ENCODE measurements at places on chromosomes 2 and 18. TPM values are rescaled to one million over a fixed set of nuclear protein-coding genes. Genes with fewer than 3 reads are reported as not detected.

Gene UGT1A6
- not detected for total RNA-seq

DNA sequence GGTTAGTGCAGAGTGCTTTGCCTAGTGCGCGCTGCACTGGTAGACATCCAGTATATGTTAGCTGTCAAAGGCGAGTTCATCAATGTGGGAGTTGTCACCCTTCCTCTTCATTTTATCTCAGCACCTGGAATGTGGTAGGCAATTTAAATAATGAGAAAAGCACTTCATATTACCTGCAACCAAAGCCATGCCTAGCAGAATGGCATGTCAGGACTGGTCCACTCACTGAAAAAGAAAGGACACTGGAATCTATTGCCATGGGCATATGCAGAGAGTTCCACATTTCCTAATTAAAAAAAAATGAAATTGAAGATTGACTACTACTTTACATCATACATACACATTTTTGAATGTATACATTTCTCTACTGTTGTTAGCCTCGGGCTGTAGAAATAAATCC is 139.6 kb downstream of the PAX3 start:
- peaks cover 4% of the 10 kb centered on the region for H3K4me1 ChIP-seq
- H3K27me3 ChIP-seq, result no peaks in the 10 kb centered on the region
- no peak overlapping the region for H3K4me3 ChIP-seq
- H3K27ac ChIP-seq, result no peak overlapping the region

DNA sequence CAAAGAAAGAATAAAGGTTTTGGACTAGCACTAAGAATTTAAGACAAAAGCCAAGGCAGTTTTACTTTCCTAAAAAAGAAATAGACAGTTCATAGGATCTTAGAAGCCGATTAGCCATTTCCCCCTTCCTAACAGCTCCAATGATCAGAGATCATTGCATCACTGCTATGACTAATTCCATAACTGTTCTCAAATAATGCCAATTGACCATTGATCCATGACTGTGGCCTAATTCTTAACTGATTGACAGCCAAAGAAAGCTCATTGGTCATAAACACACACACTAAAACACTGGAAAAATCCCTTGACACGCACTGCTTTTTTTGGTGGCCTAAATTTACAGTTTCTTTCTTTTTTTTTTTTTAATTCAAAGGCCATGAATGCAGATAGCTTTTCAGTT is 345.0 kb upstream of the ACVR2A start:
- H3K27ac ChIP-seq, result no peak overlapping the region
- no peak for DNase-seq
- no peak overlapping the region for H3K4me3 ChIP-seq
- H3K27me3 ChIP-seq, result no peaks in the 10 kb centered on the region
- peaks cover 5% of the 10 kb centered on the region for H3K4me1 ChIP-seq

DNA sequence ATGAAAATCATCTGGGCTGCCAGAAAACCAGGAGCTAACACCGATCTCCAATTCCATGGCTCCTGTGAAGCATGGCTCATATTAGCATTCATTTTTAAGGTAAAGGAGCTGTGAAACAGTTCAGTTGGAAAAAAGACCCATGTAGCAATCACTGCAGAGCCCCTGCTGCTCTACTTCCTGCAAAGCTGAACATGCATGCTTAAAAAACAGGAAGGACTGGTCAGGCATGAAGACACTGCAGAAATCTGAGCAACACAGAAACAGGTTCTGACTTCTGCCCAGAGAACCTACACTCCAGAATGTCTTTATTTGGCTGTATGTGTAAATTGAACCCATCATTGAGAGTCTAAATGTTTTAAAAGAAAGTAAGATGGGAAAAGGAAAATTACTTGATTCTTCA is 950.6 kb downstream of the DCDC2C start:
- no peaks in the 10 kb centered on the region for H3K36me3 ChIP-seq
- no peaks in the 10 kb centered on the region for H3K4me1 ChIP-seq
- H3K4me3 ChIP-seq, result no peak overlapping the region
- H3K27me3 ChIP-seq, result no peaks in the 10 kb centered on the region
- DNase-seq, result no peak

GRCh38 chr2:66344087-66344663 is 90.8 kb upstream of the MEIS1 start:
- no peak overlapping the region for H3K27ac ChIP-seq
- no peak overlapping the region for H3K4me3 ChIP-seq
- H3K4me1 ChIP-seq, result no peaks in the 10 kb centered on the region
- DNase-seq, result no peak
- no peaks in the 10 kb centered on the region for H3K36me3 ChIP-seq

Gene RAX
- total RNA-seq, result not detected

GRCh38 chr2:85421260-85422071 is 3.0 kb downstream of the SH2D6 start:
- peaks cover 34% of the 10 kb centered on the region for H3K4me1 ChIP-seq
- no peaks in the 10 kb centered on the region for H3K27me3 ChIP-seq
- peak overlapping the region; percentile 72 for H3K27ac ChIP-seq
- no peaks in the 10 kb centered on the region for H3K36me3 ChIP-seq
- H3K4me3 ChIP-seq, result no peak overlapping the region

Gene BMP10
- total RNA-seq, result not detected

Gene EML6
- 0.33 TPM for total RNA-seq

Gene HOXD1
- not detected for total RNA-seq

DNA sequence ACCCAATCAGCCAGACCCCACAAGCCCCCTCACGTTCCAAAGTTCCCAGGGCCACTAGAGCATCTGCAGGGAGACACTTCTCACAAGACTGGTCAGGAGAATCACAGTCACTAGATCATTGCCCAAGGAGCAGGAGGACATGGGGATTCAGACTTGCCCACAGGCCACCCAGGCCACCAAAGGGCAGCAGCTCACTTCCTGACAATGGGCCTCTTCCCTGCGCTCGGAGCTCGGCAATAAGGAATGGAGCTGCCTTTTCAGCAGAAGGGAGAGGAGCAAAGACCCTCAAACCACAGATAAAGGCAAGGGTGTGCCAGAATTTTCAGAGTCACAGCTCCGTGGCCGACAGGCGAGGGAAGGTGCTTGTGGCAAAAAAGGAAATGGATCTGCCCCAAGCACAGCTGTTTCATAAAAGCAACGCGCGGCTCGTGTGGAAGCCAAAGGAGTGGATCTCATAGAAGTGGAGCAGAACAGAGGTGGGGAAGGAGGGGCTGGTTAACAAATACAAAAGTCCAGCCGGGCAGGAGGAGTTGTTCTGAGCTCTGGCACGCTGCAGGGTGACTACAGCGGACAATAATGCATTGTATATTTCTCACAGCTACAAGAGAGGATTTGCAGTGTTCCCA is 72.1 kb downstream of the EDAR start:
- H3K4me1 ChIP-seq, result no peaks in the 10 kb centered on the region
- DNase-seq, result no peak
- H3K36me3 ChIP-seq, result no peaks in the 10 kb centered on the region
- H3K27me3 ChIP-seq, result no peaks in the 10 kb centered on the region
